ENCODE measurements at places on chromosomes 13 and 19.

- no peak overlapping the region for H3K27ac ChIP-seq
- H3K4me1 ChIP-seq, result no peaks in the 10 kb centered on the region
- H3K4me3 ChIP-seq, result no peak overlapping the region
- no peaks in the 10 kb centered on the region for H3K36me3 ChIP-seq
- no peaks in the 10 kb centered on the region for H3K27me3 ChIP-seq
These were observed 24.0 kb downstream of the UTP14C start for GRCh38 chr13:52048516-52048915.

GRCh38 chr19:36577271-36577996 lies 4.3 kb upstream of the ZNF529 start:
- no peak overlapping the region for H3K27ac ChIP-seq
- H3K36me3 ChIP-seq, result peaks cover 65% of the 10 kb centered on the region
- DNase-seq, result no peak
- H3K4me1 ChIP-seq, result peaks cover 3% of the 10 kb centered on the region
- H3K27me3 ChIP-seq, result no peaks in the 10 kb centered on the region

DNA sequence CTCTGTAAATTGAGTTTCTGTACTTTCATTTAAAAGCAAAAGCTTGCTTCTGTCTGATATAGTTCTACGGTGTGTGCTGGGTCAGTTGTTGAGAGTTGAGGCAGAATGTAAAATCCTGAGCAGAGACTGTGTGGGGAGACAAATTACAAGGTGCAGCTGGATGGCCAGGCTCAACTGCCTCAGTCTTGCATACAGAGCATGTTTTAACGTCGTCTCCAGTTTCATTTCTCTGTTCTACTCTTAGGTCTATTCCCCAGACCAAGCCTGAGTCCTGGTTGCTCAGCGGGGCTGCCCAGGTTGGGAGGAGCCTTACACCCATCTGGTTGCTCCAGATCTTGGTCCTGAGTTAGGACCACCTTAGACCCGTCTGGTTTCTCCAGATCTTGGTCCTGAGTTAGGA lies 54.4 kb upstream of the MEDAG start:
- no peak overlapping the region for H3K4me3 ChIP-seq
- H3K4me1 ChIP-seq, result peaks cover 7% of the 10 kb centered on the region
- DNase-seq, result no peak

DNA sequence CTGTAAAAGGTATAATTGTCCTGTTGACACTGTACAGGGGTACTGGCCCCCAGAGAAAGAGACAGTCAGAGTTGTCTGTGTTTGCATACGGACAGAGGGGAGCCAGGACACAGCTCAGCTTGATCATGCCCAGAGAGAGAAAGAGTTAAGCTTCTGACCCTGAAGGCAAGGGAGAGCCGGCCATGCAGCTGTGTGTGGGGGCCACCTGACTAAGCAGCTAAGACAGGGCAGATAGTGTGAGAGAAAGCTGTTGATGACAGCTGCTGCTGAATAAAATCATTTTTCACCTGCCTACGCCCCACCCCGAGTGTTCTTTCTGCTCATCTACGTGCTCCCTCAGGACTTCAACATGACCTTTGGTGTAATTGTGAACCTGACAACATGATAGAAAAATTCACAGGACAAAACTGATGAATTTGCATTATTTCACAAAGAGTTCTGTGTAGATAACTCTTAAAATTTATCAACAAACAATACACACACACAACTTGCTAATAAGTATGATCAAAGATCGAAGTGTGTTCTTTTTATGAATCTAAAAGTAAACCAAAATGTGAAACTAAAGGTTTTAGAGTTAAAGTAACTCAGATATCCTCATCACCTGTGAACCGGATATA lies 1294.3 kb upstream of the ATXN8OS start:
- no peak overlapping the region for H3K27ac ChIP-seq
- H3K27me3 ChIP-seq, result no peaks in the 10 kb centered on the region
- H3K4me3 ChIP-seq, result no peak overlapping the region
- no peaks in the 10 kb centered on the region for H3K4me1 ChIP-seq
- H3K36me3 ChIP-seq, result no peaks in the 10 kb centered on the region

DNA sequence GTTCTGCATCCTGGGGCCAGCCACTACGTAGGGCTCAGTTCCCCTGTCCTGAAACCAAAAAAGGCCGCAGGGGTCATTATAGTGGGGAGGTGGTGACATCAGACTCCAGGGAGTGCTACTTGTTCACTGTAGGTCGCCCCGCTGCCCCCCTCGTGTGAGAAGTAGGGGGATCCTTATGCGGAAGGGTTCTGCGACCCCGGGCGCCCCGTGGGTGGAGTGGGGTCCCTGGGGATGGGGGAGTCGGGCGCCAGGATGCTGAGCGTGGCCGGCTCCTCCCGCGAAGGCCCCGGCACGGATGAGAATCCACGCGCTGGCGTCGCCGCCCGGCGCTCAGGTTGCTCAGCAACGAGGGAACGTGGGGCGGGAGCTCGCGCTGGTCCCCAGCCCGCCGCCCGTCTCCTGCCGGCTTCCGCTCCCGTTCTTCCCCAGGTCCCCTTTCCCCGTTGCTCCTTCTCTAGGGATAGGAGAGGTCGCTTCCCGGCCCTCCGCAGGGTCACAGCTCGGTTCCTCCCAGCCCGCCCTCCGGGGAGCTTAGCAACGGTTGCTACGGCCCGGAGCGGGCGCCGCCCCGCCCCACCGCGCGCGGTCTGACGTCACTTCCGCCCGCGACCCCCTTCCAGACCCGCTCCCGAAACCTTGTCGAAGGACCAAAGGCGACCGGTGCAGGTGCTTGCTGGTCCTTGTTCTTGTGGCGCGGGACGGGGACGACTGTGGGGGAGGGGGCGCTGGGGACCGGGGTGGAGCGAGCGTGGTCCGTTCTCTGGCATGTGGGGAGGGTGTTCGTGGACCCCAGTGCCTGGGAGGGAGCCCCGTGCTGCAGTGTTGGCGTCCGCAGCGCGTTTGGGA lies at the start of gene NAT14:
TSS of gene NAT14 (plus strand) at position 596 of the 846 bp plus-strand sequence. CDS start 521 bp downstream, outside the sequence.
- H3K27ac ChIP-seq, result peak within 1 kb of the TSS; percentile 85
- H3K27me3 ChIP-seq, result no peaks in the 10 kb centered on the region
- peak within 1 kb of the TSS; percentile 43 for H3K4me3 ChIP-seq

All from ascending aorta (tissue), 2 donors.